ENCODE measurements at places on chromosomes 12 and 14.

- no peak for DNase-seq
Measured at GRCh38 chr14:67881225-67881624, 61.6 kb downstream of the RAD51B start.

DNA sequence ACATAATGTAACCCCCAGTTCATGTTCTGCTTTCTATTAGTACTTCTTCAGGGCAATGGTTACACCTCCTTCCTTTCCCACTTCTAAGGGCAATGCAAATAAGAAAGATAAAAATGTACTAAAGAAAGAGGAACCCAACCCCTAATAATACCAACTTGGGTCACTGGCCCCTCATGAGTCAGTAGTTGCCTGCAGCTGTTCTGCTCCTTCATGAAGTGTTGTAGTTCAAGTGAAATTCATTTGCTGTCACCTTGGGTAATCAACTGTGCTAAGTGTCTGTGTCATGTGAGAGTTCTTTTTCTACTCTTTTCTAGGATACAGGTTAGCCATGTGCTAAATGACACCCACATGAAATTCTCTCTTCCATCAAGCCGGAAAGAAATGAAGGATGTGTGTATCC is 91.8 kb downstream of the PLXNC1 start:
- DNase-seq: no peak

- no peak for DNase-seq
Measured at GRCh38 chr14:33716921-33717320, 234.0 kb downstream of the EGLN3 start.

- DNase-seq: no peak
Measured at GRCh38 chr14:63205866-63206265, 1.6 kb downstream of the RHOJ start.

GRCh38 chr12:5010151-5010550 is 33.5 kb upstream of the KCNA5 start:
- DNase-seq: no peak

GRCh38 chr14:54653712-54654469 is 87.0 kb downstream of the SAMD4A start:
- DNase-seq: no peak

GRCh38 chr14:38357557-38357956 is 101.7 kb upstream of the CLEC14A start:
- DNase-seq: no peak

DNA sequence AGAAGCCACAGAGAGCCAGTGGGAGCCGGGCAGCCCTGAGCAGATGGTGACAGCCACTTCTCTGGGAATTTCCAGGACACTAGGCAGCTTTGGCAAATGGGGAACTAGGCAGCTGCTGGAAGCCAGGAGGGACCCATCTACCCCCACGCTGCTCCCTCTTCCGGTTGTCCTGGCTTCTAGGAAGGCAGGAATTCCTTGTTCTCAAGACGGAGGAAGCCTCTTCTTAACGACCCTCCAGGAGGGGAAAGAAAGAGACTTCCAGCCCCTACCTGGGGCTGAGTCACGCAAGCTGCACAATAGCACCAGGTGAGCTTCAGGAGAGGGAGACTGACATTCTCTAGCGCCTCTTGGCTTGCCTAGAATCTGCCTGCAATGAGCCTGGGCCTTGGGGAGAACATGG is 141.5 kb downstream of the ANO2 start:
- DNase-seq: no peak

DNA sequence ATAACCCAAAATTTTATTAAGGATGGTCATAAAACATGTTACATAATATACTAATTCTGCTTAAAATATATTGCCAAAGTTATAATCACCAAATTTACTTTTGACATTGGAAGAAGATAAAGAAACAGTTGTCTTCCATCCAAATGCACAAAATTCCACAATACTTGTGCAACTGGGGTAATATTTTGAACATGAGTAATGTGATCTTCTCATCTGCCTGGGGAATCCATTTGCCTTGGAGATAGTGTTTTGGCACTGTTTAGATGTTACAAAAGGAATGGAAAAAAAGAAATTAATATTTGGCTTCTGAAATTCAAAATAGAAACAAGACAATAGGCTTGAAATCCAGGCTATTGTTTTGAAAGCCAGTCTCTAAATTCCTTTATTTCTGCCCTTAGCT is 9.1 kb downstream of the GPR19 start:
- DNase-seq: no peak

GRCh38 chr14:79573486-79573885 is 637.8 kb downstream of the DIO2 start:
- no peak for DNase-seq

DNA sequence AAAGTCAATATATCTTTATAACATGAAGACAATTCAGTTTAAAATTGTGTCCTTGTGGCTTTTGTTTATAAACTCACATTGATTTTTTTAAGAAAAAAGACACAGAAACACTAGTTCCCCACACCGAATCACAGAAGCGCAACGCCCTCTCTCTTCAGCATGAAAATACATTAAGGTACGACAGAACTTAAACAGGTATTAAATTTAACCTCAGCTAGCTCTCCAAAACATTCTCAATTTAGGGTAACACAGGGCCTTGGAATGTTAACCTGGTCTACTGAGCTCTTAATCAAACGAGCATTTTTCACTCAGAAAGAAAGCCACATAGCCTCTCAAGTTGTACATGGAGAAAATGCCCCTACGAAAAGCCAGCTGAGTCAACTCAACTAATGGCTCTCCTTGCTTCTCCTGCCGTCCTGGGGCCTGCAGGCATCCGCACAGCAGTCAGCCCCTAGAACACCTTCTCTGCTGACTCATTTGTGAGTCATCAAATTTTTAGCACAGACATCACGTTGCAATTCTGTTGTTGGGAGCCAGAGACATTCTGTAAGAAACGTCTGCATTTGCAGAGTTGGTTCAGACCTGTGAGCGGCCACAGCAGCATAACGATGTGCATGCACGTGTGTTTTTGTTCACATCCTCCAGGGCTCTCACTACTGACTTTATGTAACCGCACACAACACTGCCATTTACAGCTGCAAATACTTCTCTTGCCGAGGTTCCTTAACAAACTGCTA is 141.6 kb downstream of the ITPR2 start:
- no peak for DNase-seq

DNA sequence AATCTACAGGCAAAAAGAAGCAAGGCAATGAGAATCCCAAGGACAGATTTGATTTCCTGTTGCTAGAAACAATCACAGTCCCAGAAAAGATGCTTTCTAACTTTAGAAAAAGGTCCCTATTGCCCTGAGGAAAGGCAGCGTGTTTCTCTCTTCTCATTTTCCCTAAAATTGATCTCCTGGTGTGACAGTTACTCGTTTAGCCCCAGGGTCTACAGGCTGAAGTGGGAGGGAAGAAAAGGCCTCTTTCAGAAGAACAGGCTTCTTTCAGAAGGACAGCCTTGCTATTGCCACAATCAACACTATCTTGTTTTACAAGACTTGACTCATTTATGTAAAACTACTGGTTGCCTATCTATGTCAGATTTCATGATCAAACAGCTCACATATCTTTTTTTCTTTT is 121.8 kb upstream of the OR4E1 start:
- no peak for DNase-seq

GRCh38 chr14:35337269-35338255 is 45.4 kb downstream of the PSMA6 start:
- DNase-seq: no peak

DNA sequence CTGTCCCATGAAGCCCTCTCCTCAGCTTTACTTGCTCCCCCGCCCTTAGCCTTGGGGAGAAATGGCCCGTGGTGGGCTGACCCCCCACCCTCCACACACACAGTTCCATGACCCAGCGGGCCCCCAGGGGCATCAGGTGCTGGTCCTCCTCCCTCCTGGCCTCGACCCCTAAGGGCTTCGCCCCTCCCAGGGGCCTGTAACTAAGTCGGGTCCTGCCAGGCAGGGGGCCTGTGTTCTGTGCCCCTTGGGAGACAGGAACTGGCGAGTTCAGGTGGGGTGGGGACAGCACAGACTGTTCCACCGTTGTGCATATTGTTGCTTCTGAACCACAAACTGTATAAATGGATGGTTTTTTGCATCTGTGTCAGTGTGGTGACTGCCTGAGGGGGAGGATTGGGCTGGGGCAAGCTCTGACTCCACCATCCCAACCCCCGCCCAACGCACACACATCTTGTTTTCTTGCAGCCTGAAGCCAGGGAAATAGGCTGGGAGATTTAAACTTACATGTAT is 8.8 kb downstream of the TAMALIN start:
- no peak for DNase-seq

DNA sequence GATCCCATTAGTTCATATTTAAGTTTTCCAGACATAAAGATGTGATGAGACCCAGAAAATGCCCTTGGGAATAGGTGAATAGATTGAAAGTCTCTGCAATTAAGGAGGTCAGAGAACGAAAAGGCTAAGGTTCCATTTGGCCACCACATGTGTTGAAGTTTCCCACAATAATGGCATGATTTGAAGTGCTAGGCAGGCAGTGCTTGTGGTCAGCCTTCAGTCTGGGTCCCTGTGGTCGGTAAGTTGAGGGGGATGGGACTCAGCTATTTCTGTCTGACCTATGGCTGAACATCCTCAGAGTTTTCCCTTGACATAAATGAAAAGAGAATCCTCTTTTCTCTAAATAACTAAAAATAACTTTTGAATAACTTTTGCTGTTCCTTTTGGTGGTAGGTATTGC is 92.4 kb downstream of the PELI2 start:
- no peak for DNase-seq

DNA sequence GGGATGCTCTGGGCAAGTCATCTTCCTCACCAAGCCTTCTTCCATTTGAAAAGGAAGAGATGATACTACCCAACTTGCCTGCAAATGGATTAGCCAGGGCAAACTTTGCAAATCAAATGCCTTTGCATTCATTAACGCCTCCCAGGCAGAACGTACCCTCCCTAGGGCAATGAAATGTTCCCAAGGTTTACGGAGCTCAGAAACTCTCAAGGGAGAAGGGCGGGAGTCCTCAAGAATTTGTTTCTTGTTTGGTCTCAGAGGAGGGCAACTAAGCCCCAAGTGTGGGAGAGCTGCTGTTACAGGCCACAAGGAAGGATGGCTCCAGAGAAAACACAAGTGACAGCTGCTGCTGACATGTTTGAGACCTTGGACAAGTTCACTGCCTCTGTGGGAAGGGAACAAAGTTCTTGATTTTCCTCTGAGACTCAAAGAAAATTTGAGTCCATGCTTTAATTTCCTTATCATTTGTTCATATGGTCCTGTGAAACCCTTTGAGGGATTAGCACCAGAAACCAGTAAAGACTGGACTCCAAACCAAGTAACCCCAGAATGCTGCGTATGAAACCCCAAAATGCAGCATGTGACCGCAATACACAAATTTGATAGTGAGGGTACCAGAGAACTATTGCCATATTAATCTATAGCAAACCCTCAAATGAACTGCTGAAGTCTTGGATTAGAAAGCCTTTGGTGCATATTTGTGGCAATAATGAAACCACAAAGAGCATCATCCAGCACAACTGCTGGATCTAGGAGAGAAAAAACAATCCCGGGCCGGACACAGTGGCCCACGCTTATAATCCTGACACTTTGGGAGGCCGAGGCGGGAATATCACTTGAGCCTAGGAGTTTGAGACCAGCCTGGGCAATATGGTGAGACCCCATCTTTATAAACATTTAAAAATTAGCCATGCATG is 22.9 kb downstream of the SPTB start:
- no peak for DNase-seq

DNA sequence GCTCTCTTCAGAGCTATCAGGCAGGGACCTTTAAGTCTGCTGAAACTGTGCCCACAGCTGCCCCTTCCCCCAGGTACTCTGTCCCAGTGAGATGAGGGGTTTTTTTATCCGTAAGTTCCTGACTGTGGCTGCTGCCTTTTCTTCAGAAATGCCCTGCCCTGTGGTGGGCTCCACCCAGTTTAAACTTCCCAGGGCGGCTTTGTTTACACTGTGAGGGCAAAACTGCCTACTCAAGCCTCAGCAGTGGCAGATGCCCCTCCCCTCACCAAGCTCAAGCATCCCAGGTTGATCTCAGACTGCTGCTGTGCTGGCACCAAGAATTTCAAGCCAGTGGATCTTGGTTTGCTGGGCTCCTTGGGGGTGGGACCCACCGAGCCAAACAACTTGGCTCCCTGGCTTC is 46.9 kb upstream of the SLC16A7 start:
- DNase-seq: no peak

- no peak for DNase-seq
Measured at GRCh38 chr14:63513756-63514155, 29.4 kb downstream of the PPP2R5E start.

GRCh38 chr14:69666690-69667211 is 55.4 kb downstream of the SUSD6 start:
- no peak for DNase-seq

- no peak for DNase-seq
Measured at GRCh38 chr12:126107659-126108058, 1042.4 kb downstream of the AACS start.

- no peak for DNase-seq
Measured at GRCh38 chr12:7376196-7376595, 67.8 kb downstream of the CD163L1 start.

GRCh38 chr12:115758877-115759620 is 518.4 kb downstream of the MED13L start:
- DNase-seq: no peak

DNA sequence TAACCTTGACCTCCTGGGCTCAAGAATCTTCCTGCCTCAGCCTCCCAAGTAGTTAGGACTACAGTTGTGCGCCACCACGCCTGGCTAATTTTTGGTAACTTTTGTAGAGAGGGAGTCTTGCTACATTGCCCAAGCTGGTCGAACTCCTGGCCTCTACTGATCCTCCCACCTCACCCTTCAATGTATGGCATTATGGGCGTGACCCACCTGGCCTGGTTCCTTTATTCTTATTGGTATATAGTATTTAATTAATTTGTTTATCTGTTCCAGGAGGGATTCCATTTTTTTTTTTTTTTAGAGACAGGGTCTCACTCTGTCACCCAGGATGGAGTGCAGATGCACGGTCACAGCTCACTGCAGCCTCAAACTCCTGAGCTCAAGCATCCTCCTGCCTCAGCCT is 40.9 kb upstream of the EAPP start:
- no peak for DNase-seq

Measured in stimulated activated CD8-positive, alpha-beta memory T cell treated with anti-CD3 and anti-CD28 coated beads, Interleukin-12 subunit alpha, Interleukin-12 subunit beta, amount 100 ng/mL, for 4 hours (primary cell).